ENCODE measurements at places on chromosomes 3 and 15.

DNA sequence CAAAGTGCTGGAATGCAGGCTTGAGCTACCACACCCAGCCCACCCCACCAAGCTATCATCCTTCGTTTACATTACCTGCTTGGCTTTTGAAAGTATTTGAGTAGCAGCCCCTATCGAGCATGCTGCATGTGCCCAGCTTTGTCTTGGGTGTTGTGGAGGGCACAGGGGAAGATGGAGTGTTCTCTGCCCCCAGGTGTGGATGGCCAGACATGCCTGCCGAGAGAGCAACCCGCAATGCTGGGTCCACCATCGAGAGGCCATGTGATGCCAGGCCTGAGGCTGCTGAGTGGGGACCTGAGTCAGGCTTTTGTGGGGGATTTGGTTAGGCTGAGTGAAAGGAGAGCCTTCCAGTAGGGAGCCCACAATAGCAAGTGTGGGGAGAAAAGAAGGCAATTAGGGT, 25.9 kb downstream of the FOXL2NB start:
- DNase-seq = no peak

GRCh38 chr3:122919291-122919610, 108.3 kb downstream of the SEMA5B start:
- no peak for DNase-seq

- DNase-seq = no peak
Observed at GRCh38 chr3:160163229-160163878, 61.9 kb upstream of the C3orf80 start.

DNA sequence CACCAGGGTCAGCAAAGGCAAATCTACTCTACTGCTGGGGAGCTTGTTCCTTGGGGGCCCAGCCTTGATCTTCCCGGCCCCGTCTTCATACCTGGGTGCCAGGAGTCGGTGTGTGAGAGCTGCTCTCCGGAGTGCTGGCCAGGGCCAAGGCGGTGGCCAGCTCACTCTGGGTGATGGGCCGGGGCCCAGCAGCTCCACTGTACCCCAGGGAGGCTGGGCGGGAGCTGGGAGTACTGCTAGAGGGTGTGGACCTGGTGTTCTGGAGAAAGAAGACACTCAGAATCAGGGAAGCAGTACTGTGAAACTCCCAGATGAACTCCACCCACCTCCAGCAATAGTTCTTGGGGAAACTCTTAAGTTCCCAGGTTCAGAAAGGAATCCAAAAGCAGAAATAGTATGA, 11.9 kb downstream of the UBL7 start:
- DNase-seq = no peak

GRCh38 chr3:95312650-95313049, 1249.8 kb downstream of the NSUN3 start:
- DNase-seq = no peak

GRCh38 chr15:69190091-69190490, 29.7 kb downstream of the GLCE start:
- DNase-seq = no peak

DNA sequence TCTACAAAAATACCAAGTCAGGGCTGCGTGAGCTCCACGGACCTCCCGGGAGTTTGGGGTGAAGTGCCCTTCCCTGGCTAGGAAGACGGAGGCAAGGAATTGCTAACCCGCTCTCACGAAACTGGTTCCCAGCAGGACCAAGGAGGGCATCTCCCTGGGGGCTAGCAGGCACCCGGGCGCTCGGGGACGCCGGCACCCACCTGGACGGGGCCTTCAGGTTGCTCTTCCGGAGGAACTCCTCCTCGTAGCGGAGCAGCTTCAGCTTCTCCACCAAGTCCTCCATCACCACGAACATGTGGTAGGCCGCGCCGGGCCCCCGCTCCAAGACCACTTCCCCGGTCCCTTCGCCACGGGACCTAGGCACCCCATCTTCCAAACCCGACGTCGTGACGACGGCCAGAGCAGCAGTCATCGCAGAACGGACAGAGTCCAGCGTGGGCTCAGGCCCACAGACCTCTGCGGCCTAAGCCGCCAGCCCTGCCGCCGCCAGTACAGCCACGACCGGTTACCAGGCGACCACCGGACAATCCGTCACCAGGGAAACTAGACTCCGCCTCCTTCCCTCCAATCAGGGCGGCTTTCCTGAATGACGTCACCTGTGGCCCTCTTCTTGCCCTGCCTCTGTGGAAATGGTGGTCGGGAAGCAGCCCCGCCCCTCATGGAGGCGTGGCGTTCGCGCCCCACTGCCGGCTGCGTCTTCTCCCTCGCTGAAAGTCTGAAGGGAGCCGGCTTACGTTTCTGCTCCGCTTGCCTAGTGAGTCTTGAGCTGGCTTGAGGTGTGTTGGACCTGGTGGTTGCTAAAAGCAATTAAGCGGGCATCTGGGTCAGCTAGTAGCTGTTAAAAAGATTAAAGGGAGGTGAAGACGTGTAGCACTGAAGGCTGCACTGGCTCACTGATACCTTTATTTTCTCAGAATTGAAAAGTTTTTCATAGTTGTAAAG, at the start of gene IFT57:
Gene IFT57, minus strand, starts transcription at position 514 of the 942 bp plus-strand sequence. Its CDS starts 102 bp downstream, at position 412.
- DNase-seq = peak; percentile 95

DNA sequence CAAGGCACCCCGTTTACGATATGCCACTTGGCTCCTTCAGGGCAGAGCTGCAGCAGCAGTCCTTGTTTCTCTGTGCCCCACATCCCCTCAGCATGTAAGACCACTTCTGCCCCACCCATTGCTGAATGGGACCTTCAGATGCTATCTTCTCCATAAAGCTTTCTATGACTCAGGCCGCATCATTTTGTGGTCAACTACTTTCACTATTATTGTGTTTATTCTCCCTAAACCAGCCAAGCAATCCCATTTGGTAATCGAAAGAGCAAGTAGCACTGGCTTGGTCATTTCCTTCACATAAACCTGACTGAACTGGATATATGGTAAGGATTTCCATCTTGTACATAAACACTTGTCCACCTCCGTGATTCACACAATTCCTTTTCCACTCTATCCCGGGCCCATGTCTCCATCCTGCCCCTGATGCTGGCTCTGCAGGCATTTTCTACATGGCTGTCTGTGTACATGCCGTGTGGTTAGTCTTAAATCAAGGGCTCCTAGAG, 25.7 kb downstream of the LIPC start:
- no peak for DNase-seq

DNA sequence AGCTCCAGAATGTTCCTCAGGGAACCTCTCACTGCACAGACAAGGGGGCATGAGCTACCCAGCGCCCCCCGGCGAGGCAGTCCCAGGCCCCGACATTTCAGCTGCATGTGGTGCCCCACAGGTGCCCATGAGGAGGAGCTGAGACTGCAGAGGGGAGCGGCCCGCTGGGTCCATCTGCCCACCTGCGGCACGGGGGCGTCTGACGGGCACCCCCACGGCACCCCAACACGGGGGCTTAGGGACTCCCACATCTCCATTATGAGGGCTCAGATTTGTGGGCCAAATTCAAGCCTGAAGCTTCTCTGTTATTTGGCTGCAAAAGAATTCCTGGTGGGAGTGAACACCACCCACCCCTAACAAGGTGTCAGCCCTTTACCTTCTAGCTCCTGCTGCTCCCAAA, 258.4 kb downstream of the UACA start:
- no peak for DNase-seq

GRCh38 chr3:187064210-187065115, 74.8 kb downstream of the RPL39L start:
- DNase-seq = no peak

DNA sequence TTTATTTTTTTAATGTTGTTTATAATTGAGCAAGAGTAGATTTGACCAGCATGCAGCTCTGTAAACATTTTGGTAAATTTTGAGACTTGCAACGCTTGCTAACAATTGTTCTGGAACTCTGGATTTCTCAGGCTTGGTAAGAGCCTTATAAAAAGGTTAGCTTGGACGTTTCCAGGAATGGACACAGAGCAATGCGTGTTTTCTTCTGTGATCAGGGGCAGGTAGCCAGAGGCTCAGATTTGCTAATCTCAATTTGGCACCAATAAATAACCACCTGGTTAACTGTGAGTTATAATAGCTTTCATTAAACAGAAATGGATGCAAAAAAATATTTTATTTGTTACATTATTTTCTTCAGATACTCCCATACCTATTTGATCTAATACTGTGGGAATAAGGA, 39.8 kb downstream of the CADM2 start:
- DNase-seq = no peak

GRCh38 chr3:23938688-23939087, 6.4 kb upstream of the NR1D2 start:
- no peak for DNase-seq

DNA sequence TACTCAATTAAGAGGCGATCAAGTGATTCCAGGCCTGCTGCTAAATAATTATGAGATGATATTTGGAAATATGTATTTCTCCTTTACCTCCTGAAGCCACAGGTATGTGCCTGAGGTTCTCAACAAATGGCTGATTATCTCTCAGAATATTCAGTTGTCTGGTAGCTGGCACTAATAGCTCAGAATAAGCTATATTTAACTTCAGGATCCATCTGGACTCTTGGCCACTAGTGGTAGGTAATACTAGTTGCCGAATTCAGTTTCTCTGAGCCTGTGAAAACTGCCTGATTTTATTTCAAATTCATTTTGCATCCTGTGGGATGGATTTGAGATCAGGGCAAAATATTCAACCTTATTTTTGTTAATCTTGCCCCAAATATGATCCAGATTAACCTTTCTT, 499.0 kb downstream of the DIPK2A start:
- DNase-seq = no peak

- DNase-seq = no peak
Observed at GRCh38 chr3:151558661-151559060, 97.8 kb upstream of the IGSF10 start.

GRCh38 chr3:185421577-185422232, 58.8 kb downstream of the MAP3K13 start:
- DNase-seq = no peak

DNA sequence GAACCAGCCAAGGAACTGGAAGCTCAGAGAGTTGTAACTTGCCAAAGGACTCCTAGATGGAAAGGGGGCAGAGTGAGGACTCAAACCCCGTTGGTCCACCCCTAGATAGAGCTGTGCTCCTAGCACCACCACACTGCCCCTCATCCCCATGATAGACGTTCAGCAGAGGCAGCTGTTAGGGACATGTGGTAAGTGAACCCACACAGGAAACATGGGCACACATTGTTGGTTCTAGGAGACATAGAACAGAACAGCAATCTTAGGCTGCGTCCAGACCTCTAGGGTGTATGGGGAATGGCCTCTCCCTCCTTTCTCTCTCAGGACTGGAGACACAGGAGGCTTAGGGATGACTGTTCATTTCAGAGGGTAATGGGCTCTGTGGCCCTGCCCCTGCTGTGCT, 102.7 kb downstream of the ANP32A start:
- DNase-seq = no peak

- no peak for DNase-seq
Observed at GRCh38 chr15:90596943-90597342, 67.2 kb downstream of the CRTC3 start.

GRCh38 chr15:59611276-59612260, at the start of gene GCNT3:
Gene GCNT3, plus strand, starts transcription at chr15:59611783. Its CDS starts 6,456 bp downstream, at chr15:59618239.
- DNase-seq = no peak

GRCh38 chr15:48619446-48619845, 26.1 kb downstream of the FBN1 start:
- DNase-seq = no peak

GRCh38 chr3:55795296-55795695, 308.2 kb upstream of the WNT5A start:
- no peak for DNase-seq

DNA sequence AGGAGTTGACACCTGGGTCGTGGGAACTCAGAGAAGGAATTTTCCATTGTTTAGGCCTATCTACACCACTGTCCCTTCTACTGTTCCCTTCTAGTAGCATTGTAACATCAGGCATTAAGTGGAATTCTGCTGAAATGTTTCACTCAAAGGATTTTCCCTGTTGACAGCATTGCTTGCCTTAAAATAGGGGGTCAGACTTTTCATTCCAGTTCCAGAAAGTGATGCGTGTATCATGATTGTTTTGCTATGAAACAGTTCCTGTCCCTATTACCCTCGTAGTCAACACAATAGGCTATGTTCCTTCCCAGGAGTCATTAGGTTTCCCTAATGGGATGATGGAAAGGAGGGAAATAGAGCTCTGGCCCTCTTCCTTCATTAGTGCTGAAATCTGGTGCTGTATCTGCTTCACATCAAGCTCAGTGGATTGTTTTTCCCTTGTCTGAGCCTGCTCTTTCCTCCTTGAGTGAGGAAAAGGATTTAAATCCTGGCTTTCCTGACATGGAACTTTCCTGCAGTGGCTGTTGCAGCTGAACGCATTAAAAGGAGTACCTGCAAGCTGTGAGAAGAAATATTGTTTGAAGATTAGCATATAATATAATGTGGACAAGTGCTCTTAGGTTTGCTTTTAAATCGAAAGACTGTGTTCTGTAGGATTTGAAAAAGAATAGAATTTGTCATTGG, 195.9 kb downstream of the KLHL25 start:
- no peak for DNase-seq

- no peak for DNase-seq
Observed at GRCh38 chr3:189724356-189724755, 93.2 kb downstream of the TP63 start.

DNA sequence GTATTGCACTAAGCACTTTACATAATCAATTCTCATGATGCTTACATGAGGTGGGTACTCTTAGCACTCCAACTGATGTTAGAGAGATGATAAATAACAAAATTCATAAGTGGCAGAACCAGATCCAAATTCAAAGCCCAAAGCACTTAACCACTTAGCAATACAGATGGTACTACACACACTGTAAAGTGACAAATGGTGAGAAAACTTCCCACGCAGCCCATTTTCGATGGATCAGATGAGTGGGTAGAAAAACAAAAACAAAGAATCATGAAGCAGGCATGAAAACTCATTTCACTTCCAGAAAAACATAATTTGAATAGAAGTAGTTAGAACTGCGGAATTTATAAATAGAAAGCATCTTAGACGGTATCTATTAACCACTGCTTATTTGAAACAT, 66.2 kb downstream of the FRMD4B start:
- no peak for DNase-seq

DNA sequence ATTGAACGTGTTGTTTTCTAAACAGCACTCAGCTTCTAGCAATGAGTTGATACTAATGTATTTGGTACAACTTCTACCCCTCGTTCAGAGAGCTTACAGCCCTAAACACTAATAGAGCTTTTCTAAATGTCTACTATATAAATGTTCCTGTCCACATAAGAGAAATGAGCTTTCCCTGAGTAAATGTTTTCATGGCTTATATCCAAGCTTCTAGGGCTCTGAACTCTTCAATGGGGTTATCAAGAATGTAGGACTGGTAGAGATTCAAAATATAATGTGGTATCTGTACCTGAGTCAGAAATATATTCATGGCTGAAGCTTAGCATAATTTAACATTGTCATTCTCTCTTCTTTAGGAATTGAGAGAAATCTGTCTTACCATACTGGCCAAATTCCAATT, 73.4 kb downstream of the SERPINI1 start:
- no peak for DNase-seq

GRCh38 chr3:39260957-39261356, 18.9 kb downstream of the CX3CR1 start:
- peak; percentile 57 for DNase-seq

DNA sequence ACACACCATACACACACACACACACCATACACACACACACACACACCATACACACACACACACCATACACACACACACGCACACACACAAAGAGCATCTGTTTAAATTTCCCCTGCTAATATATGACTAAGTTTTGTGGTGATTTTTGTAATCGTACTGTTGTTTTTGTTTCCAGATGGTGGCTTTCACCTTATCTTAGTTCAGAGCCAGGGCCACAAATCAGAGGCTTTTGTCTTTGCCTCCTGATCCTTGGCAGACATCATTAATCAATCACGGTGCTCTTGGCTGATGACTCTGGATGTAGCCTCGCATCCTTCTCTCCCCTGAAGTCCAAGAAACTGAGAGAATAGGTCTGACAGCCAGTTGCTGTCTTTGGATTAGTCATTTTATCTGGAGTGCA, 52.1 kb downstream of the EDEM1 start:
- no peak for DNase-seq

Data from naive thymus-derived CD4-positive, alpha-beta T cell (primary cell).